ENCODE measurements at places on chromosomes 1 and 21.

GRCh38 chr1:206808615-206809014, 36.3 kb upstream of the IL10 start:
- DNase-seq: no peak

- DNase-seq: no peak
Measured at GRCh38 chr21:20802201-20802600, 196.0 kb upstream of the NCAM2 start.

GRCh38 chr1:197356723-197357533, 88.9 kb downstream of the CRB1 start:
- peak; percentile 2 for DNase-seq

GRCh38 chr1:237894131-237894530, 3.4 kb upstream of the ZP4 start:
- no peak for DNase-seq

DNA sequence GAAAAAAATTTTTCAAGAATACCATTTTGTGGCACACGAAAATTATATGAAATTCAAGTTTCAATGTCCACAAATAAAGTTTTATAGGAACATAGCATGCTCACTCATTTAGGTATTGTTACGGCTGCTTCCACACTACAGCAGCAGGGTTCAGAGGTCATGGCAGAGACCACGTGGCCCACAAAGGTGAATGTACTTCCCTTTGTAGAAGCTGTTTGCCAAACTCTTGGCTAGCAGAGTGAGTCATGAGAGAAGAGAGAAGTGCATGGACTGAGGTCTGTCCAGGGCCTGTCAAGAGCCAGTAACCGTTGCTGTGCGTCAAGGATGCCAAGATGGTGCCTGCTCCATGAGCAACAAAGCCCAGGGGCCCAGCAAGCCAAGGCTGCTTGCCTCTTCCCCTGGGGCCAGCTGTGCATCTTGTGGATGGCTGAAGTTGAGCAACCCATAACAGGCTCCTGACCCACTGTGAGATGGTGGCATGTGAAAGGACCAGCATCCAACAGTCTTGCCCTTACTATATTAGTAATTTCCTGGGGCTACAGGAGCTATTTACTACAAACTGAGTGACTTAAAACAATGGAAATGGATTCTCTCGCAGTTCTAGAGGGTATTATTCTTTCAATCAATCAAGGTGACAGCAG, 64.8 kb upstream of the ATP5PO start:
- DNase-seq: no peak

DNA sequence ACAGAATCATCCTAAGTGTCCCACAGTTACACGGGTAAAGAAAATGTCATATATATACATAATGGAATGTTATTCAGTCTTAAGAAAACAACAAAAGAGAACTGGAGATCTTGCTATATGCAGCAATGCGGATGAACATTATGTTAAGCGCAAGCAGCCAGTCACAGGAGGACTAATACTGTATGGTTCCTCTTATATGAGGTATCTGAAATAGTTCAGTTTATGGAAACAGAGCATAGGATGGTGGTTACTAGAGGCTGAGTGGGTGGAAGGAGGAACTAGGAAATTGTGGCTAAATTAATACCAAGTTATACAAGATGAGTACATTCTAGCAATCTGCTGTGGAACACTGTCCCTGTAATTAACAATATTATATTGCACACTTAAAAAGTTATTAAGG, 834.3 kb downstream of the KCNT2 start:
- no peak for DNase-seq

DNA sequence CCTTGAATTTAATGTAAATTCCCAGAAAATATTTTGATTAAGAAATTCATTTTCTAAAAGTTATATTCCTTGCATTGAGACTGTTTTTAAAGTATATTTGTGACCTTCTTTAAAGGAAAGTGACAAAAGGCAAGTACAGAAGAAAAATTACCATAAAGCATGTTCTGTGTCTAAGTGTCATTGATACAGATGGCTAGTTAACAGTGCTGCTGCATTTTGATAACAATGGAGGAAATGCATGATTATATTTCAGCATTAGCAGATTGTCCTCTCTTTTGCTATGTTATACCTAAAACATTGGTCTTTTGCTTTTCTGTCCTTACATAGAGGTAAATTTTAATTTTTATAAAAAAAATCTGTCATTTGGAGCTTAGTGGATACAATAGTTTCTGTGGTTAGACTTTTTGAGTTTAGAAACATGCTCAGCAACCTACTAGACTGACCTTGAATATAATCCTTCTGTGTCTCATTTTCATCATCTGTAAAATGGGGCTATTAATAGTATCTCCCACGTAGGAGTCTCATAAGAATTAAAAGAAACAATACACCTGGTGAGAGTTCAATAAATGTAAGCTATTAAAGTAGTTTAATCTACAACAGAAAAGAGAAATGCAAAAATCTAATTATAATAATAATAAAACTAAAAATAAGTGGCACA, 51.1 kb upstream of the RGS21 start:
- no peak for DNase-seq

DNA sequence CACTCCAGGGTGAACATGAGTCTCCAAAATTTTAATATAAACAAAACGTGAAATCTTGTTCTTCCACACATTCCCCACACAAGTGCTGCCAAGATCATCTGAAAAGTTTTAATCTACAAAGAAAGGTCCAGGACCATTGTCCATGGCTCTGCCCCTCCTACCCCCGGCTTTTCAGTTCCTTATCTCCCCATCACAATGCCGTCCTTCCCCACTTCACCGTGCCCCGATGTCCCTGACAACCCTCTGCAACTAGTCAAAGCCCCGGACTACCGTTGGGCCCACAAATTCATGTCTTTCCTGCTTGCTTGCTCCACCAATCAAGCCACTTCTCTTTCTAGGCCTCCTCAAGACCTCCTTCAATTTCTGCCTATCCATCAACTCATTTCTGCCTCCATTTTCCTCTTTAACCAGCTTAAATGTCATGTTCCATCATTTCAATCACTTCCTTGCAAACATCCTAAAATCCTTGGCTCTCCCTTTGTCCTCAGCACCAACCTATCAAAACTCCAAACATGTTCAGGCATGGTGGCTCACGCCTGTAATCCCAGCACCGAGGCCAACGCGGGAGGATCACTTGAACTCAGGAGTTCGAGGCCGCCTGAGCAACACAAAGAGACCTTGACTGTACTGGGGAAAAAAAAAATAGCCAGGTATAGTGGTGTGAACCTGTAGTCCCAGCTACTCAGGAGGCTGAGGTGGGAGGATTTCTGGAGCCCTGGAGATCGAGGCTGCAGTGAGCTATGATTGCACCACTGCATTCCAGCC, 14.0 kb upstream of the BMP8B start:
- no peak for DNase-seq

DNA sequence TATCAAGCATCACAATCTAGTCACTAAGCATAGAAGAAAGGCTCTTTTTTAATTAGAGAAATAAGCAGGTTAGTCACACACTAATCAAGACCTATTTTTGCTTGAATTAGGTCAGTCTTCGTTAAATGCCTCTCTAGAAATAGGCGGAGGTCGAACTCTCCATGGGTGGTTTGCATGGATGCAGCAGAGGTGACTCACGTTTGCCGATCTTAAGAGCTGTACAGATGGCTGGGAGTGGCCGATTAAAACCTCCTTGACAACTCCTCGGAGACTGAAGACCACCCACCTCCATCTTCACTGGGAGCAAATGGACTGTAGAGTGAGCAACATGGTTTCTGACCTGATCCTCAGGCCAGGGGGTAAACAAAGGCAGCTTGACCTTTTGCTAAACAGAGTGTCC, 249.3 kb downstream of the ZNF648 start:
- DNase-seq: no peak

DNA sequence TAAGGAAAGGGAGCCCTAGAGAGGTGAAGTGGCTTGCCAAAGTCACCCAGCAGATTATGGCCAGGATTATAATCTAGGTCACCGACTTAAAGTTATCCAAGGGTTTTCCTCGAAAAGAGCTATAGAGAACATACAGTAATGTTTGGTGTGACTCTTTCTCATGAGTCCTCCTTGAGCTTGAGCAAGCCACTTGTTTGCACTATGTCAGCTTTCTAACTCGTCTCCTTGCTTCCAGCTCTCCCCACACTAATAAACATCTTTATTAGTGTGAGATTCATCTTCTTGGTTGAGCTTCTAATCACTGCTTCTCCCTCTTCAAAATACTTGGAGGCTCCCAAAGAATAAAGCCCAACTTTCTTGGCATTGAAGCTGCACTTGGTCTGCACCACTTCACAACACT, 390.0 kb upstream of the USP24 start:
- no peak for DNase-seq

DNA sequence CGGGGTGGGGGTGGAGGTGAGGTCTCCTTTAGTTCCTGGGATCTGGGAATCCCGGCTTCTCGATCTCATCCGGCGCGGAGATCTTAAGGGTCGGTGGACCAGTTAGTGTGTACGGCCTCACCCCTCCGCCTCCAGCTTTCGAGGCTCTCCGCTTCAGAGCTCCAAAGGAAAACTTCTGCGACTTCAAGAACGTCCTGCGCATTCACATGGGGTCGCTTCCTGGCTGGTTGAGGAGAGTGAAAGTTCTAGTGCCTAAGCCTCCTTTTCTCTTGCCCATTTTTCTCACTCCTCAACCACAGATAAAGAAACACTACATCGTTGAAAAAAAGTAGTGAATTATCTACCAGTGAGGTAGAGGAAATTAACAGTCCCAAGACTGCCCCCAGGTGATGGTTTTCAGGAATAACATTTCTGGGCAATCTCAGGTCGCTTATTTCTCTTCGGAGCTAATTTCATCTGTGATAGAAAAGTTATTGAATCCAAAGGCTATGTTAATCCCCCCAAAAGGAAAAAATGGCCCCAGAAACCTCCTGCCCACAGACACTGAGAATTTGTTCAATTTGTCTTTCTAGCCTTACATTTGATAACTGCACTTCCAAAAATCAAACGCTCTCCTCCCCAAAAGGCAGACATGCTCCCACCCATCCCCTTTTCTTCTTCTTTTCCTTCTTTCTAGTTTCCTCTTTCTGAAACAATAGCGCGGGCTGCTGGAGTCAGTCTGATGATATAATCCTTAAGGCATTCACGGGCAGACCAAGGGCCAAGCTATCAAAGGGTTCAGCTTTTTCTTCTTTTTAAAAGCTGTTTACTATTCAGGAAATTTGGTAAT, 20.6 kb upstream of the TBX15 start:
- DNase-seq: peak; percentile 11

DNA sequence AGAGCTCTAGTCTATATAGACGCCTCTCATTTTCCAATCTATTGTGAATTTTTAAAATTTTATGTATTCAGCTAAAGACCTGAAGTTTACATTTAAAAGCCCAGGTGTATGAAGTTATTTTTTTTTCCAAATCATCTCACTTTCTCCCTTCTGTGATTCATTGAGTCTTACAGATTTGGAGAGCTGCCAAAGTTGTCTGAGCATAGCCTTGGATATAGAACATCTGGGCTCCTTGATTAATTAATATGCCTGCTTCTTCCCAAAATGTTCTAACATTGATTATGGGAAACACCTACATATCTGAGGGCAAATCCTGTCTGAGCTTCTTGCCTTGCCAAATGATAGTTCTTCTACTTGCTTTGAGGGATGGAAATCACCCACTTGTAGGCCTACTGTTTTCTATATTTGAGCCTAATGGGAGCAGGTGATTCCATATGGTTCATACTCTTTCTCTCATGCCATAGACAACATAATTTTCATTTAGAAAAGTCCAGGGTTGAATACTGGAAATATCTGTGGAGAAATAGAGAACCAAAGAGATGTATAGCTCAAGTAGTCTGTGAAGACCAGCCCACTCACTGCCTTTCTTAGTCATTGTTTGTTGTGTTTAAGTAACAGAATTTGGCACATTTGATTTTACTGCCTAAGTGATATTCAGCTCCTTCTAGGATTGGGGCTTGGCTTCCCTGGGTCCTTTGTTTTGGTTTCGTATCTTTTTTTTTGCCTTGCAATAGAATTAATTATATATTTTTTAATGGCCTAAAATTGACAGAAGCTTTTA, 46.2 kb downstream of the MACF1 start:
- DNase-seq: peak; percentile 59

DNA sequence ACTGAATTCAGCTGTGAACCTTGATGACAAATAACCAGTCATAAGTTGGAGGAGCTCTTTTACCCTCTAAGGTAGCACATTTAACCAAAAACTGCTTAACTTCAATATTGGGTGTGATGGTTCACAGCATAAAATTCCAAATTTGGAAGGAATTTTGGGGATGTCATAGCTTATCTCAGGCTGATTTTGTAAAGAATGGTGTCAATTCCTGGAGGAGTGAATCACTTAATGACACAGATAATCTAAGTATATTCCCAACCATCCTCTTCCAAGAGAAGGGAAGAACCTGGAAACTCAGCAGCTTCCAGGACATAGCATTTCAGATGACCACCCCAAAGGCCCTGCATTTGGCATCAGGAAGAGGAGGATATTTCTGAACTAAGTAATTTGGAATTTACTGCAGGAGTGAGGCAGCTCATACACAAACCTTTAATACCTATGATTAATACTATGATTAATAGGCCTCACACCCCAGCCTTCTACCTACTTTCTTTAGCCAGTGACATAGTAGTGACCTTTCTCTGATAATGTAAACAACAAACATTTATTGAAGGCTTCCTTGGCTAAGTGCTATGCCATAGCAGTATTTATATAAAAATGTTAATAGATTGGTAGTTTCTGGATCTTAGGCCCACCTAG, 14.5 kb downstream of the GLUL start:
- no peak for DNase-seq

- no peak for DNase-seq
Measured at GRCh38 chr1:236072001-236072400, 7.1 kb upstream of the NID1 start.

- no peak for DNase-seq
Measured at GRCh38 chr1:47824297-47824696, 172.9 kb downstream of the TRABD2B start.

DNA sequence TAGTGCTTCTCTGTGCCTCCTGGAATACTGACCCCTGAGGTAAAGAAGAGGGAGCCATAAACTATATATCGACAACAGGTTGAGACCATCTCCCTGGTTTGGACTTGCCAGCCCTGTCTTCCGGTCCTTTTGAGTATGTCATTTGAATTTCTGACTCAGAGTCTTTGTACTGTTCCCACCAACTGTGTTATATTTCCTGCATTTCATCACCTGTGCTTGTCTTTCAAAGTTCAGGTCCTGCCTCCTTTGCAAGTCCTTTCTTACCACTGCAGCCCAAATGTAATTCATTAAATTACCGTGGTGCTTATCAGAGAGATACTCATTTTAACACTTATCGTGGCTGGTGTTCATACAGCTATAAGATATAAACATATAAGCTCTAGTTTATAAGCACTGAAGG, 10.7 kb downstream of the AK5 start:
- no peak for DNase-seq
